ENCODE measurements at places on chromosomes 2 and 18.

DNA sequence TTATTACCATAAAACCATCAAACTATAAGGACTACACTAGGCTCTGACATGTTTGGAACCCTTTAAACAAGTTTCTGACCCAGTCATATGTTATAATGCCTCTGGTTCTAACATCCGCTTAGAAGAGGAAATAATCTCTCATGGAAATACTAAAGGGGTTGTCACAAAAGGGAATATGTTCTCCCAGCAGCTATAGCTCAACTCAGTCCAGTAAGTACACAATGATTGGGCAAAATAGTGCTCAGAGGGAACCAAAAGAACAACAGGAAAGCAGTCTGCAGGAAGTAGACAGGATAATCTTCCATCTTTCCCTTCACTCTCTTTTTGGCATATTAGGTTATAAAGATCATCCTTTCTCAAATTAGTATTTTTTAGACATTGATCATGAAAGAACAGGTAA lies 4.3 kb downstream of the SRBD1 start:
- no peak for DNase-seq

DNA sequence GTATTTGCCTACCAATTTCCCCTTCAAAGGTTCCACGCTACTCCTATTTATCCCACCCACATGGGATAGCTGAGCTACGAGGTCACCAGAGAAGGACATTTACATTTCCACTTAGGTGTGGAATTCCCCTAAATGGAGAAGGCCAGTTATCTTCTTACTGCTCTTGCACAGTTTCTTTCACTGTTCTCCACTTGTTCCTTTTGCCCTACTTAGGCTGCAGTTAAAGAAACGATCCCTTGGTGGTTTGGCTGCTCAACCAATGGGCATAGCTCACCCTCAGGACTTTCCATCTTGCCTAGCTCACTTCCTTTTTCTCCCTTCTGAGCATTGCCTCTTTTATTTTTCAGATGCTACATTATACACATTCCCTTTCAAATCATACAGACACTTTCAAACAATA lies 11.2 kb upstream of the NABP1 start:
- DNase-seq = no peak

DNA sequence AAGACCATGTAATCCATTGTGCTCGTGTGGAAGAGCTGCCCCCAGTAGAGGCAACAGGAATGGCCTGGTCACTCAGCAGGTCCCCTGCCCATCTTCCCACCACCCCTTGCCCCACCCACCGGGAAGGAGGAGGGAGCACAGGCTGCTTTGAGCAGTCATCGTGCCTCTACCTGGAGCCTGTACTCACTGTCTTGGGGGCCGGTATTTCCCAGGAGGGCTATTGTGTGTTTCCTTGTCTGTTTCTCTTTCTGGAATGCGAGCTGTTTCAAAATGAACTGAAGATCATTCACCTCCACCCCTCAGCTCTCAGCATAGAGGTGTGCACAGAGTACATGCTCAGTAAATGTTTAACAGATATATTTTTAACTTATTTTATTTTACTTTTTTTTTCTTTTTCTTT lies 7.7 kb upstream of the AMMECR1L start:
- DNase-seq = no peak

GRCh38 chr2:8355102-8355859 lies 326.6 kb upstream of the ID2 start:
- no peak for DNase-seq

GRCh38 chr18:48422947-48423378 lies 13.8 kb upstream of the ZBTB7C start:
- no peak for DNase-seq

DNA sequence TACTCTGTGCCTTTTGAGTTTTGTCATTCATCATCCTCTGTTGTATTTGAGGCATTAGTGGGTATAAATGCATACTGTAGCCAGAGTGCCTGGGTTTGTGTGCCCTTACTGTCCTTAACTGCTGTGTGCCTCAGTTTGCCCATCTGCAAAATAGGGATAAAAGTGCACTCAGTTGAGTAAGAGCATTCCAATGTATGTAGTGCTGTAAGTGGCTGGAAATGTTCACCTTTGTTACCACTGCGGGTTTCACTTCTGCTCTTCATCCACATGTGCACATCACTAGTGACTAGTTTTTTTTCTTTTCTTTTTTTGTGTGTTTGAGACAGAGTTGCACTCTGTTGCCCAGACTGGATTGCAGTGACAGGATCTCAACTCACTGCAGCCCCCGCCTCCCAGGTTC lies 39.9 kb downstream of the PLEKHB2 start:
- DNase-seq = no peak

- no peak for DNase-seq
Measured at GRCh38 chr18:6132751-6133368, 237.5 kb upstream of the TMEM200C start.

- DNase-seq = no peak
Measured at GRCh38 chr2:180516232-180516631, 464.2 kb upstream of the UBE2E3 start.

DNA sequence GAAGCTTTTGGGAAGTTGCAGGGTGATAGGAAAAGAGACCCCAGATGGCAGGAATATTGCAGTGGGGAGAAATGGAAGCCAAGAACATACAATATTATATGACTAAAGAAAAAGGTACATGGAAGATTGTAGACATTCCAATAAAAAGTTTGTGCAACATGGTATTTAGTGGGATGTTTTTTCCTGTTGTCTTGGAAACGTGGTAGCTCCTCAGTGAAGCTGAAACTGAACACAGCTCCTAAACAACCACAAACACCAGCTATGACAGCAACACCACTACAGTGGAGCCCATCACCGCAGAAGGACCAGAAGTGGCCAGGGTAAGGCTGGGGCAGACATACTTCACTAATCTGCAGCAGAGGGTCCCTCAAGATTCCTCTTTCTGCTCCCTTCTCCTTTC lies 246.8 kb downstream of the CDH20 start:
- DNase-seq = no peak

DNA sequence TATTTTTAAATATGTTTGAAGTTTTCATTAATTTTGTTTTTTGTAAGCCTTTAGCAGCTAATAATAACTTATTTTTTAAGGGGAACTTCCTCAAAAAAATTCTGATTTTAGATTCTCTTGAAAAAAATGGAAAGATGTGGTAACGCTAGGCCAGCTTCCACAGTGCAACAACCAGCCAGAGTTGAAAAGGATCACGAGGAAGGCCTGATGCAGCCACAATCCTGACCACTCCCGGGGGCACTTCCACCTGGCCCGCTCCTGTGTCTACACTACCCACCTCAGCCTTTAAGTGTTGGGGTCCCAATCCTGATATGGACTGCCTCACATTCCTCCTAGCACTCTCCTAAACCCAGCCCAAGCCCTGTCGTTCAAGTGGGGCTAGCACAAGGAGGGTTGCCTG lies 101.1 kb downstream of the TMEM17 start:
- DNase-seq = no peak

GRCh38 chr18:11695736-11696135 lies 6.7 kb downstream of the GNAL start:
- no peak for DNase-seq

DNA sequence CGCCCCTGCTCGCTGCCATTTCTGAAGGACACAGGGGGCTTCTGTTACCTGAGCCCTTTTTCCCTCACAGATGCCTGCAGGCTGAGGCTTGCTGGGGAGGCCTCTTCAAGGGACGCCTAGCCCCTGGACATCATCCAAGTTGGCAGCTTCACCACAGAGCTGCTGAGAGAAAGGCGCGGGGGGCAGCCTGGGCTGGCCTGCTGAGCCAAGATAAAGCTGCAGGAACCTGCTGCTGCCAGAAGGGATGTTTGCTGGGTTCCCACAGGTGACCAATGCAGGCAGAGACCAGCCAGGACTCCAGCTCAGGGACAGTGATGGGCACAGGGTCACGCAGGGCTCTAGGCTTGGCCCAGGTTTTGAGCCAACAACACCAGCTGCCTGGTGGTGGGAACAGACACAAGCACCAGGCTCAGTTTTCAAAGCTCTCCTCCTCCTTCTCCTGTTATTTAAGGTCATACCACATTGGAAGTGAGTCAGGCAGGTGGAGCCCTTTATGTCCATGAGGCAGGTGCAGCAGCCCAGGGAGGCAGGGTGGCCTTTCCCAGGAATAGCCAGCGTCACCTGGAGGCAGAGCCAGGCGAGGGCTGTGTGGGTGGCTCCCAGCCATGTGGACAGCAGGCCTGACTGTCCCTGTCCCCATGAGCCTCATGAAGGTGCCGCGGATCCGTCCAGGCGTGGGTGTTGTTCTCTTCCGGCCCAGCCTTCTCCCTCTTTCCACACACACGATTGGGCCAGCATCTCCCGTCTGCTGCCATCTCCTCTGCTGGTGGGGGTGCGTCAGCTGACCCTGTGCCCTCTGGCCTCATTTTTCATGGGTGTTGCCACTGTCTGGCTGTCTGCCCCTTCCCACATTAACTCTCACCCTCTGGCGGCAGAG lies 515.5 kb upstream of the MYT1L start:
- DNase-seq = no peak

DNA sequence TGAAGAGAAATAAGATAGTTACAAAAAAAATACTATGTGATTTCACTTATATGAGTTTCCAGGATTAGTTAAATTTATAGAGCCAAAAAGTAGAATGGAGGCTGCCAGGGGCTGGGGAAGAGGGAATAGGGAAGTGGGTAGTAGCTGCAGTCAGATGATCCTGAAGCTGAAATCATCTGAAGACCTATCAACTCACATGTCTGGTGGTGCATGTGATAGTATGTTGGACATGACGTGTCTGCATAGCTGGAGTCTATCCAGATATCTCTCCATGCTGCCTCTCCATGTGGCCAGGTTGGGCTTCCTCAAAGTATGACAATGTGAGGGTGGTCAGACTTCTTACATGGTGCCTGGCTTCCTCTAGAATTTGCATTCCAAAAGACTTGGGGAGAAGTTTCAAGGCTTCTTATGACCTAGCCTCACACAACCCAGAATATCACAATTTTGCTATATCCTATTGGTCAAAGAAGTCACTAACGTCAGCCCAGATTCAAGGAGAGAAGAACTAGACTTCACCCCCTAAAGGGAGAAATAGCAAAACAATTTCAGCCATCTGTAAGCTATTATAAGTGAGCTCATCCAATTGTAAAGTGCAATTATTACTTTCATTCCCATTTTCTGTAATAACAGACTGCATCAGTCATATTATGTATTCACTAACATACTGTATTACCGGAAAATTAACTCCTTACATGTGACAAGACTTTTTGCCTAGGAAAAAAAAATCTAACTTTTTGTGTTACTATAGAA lies 14.0 kb upstream of the ZNF396 start:
- no peak for DNase-seq

DNA sequence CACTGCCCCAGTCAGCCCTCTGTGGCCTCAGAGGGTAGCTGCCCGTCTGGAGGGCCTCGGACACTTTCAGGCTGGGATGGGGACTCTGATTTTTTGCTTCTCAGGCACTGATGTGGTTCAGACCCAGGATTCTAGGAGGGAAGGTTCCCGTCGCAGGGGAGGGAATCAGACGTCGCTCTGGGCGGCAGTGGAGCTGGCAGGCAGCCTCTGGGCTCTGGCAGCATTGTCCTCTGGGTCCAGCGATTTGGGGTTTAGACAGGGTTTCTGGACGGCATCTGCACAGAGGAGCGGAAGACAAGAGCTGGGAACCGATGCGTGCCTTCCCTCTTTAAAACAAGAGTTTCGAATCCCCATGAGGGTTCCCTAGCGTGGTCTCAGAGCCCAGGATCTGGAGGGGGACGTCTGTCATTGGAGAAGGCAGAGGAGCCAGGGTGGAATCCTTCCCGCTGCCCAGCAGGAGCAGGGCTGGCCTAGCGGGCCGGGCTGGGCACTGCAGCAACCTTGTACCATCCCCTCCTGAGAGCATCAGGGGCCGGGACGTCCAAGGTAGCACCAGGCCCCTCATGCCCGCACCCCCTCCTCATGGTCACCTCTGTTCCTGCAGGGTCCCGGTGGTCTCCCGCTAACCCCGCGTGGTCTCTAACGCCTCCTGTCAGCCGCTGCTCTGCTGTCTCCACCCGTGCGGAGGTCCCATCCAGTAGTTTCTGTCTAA lies 246.0 kb downstream of the AGAP1 start:
- no peak for DNase-seq

DNA sequence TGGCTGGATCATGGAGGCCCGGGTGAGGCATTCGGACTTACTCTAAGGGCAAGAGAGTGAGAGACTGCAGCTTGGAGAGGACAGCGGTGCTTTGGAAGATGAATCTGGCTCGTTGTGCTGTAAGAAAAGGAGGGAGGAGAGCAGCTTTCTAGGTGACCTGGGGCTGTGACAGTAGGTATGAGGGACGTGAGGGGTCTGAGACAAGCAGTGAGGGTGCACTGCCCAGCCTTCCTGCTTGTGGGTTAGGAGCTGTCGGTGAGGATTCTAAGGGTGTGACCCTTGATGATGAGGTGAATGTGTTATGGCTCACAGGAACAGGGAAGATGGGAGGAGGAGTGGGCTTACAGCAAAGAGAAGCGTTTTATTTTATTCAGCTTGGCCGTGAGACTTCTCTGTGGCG lies 27.1 kb upstream of the RHOB start:
- no peak for DNase-seq

DNA sequence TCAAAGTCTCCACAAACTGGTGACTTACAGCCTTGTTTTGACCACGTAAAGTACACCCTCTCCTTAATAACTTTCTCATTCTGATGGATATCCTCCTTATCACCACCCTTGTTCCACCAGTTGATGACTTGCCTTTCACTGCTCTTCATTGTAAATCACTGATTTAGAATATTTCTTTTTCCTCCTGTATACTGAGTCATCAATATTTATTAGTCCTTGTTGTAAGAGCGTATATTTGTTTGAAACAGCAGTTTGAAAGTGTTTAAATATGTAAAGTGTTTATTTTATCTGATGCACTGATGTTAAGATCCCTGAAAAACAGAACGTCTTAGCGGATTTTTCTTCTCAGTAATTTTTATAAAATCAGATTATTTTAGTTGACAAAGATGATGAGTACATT lies 34.2 kb upstream of the DYSF start:
- no peak for DNase-seq

GRCh38 chr2:1455466-1455865 lies 42.2 kb downstream of the TPO start:
- no peak for DNase-seq

- no peak for DNase-seq
Measured at GRCh38 chr2:6788614-6789013, 77.1 kb downstream of the CMPK2 start.

DNA sequence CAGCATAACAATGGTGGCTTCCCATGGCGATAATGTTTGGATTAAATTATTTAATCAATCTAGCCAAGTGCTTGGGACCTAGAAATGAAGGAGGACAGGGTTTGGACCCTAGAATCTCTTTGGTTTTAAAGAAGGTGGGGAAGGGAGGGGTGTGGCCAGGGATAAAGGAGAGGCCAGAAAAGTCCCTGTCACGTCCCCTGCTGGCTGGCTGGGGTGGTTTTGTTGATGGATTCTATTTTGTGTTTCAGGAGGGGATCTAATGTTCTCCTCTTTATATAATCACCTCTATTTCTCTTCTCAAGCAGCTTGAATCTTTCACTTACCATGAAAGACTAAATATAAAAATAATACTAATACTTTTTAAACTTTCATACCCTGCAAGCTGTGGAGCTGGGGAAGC lies 52.6 kb upstream of the GALR1 start:
- no peak for DNase-seq

- DNase-seq = no peak
Measured at GRCh38 chr2:29420999-29421782, 306.0 kb downstream of the CLIP4 start.
